ENCODE measurements at places on chromosomes 3 and 15.

DNA sequence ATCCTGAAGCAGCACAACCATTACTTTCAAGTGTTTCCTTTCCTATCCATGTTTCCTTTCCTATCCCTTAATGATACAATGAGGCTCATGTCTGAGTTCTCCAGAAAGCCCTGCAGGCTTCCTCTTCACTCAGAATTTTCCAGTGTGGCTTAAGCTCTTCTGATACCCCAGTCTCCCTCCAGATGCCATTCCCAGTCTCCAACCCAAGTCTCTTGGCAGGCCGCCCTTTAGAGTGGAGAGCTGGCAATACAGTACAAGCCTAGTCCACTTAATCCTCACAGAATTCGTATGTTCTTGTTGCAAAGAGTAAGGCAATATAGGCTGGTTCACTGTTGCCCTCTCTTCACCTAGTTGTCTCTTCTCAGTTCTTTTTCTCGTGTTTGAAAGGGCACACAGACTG lies 503.9 kb upstream of the MDFIC2 start:
- no peak for DNase-seq

GRCh38 chr15:85980946-85981345 lies 98.7 kb upstream of the AGBL1 start:
- no peak for DNase-seq

- DNase-seq: no peak
Observed at GRCh38 chr3:150544726-150545125, 1.6 kb downstream of the SERP1 start.

DNA sequence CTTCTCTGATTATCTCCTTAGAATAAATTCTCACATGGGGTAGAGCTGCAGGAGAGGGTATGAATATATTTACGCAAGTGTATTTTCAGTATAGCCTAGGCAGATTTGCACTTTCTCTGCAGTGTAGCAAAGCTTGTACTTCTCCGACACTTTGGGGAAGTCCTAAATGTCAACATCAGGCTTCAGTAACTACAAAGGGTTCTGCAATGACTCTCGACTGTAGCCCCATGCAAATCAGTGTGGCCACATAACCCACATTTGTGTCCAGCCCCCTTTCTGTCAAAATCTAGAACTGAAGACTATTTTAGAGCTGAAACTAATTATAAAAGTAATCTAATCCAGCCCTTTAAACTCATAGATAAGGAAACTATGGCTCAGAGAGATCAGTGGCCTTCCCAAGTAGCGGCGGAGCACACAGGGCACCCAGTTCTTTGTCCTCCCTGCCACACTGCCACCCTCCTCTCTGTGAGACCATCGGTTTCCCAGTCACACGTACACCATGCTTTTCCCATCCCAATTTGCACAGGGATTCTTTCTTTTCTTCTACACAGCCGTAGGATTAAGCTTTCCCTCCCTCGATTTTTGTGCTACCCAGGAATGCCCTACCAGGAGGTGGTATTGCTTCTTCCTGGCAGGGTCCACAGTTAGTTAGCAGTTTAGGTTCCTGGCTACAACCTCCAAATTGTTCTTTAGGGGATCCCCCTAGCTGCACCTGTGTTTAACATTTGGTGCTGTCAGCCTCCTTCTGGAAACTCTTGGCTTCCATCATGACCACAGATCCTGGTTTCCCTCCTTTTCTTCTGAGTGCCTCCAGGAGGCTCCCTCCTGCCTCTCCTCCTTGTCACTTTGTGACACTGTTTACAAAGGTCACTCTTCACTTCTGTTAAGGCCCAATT lies 22.9 kb downstream of the MRAS start:
- peak; percentile 91 for DNase-seq

DNA sequence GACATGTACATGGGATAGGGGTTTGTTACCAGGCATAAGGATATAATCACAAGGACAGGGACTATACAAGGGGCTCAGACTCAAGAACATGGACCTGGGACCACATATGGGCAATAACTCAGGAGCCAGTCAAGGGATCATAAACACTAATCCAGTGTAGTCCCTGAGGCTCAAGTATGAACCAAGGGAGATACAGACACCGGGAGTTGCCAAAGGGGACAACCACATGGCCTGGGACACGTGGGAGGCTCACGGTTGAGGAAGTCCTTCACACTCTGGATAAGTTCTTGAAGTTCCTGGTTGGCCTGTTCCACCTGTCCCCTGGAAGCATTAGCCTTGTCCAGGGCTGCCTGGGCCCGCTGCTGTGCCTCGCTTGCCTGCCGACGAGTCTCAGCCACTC lies 1.8 kb upstream of the USP19 start:
- no peak for DNase-seq

GRCh38 chr3:26621906-26622620 lies 509 bp upstream of the LRRC3B start:
- DNase-seq: no peak

DNA sequence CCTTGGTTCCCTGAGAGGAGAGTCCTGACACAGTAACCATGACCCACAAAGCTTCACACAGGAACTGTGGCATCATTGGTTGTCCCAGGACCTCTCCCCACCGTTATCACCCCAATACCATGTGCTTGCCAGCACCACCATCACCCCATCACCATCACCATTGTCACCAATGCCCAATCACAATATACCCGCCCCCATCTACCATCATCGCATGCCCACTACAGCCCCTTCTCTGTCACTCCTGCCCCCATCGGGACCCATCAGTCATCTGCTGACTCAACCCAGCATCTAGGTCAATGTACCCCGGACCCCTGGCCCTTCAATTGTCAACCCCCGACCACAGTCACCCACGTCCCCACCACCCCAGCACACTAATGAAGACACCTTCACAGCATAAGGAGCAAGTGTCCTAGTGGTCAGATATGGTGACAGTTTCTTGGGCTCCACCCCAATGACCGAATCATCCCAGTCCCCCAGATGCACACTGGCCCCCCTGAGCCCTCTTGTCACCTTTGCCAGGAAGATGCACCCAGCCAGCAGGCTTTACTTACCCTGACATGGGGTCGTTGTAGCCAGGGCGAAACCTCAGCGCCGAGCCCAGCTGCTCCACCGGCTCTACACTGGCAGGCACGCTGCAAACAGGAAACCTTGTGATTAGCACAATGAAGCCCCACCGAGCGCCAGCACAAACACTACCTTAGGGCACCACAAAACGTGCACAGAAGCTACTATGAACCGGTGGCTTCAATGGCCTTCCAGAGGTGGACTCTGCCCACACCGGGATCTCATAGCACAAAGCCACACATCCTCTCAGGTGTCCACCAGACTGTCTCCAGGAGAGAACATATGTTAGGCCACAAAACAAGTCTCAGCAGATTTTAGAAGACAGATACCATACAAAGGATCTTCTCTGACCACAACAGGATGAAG lies 25.1 kb downstream of the SHISA5 start:
- peak; percentile 89 for DNase-seq

- DNase-seq: no peak
Observed at GRCh38 chr15:79682285-79682684, 214.5 kb downstream of the MTHFS start.

DNA sequence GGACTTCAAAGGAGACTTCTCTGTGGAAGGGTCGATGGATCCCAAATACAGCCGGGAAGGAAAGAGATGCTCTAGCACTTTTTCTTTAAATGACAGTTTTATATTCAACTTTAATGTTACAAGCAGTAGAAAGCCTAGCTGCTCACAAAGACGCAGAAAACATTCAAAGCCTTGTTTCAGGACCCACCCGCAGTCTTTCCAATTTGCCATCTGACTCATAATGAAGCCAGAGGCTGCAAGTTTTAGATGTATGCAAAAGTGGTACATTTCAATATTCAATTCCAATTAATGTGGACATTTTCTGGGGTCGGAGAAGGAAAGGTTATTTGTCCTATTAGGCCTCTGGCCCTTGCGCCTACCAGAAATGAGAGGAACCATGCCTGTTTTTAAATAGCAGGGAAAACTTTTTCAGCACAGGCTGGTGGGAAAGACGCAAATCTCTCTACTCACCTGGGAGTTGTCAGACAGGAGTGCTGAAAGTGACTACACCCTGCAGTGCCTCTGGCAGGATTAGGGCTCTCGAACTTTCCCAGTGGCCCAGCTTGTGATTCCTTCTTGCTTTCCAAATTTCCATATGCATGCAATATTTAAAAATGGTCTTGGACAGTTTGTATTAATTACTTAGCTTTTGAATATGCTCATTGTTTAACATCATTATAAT lies 117.4 kb upstream of the MBNL1 start:
- no peak for DNase-seq

DNA sequence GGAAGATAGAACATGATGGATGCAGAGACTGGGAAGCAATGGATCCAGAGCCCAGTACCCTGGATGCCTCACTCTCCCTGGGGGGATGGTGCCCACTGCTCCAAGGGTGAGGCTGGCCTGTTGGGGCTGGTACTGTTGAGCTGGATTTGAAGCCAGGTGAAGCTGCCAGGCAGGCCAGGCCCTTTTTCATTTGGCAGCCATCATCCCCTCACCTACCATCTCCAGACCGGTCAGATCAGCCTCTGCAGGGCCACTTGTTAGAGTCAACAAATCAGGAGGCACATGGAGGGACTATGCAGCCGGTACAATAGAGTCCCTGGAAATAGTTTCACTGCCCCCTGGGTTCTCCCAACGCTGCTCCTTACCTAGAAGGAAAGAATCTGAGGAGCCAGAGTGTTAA lies 5.9 kb downstream of the MAPKAPK3 start:
- no peak for DNase-seq

- peak; percentile 34 for DNase-seq
Observed at GRCh38 chr3:114721864-114722263, 425.2 kb downstream of the ZBTB20 start.

- no peak for DNase-seq
Observed at GRCh38 chr3:152458376-152459117, 189.8 kb downstream of the MBNL1 start.

- no peak for DNase-seq
Observed at GRCh38 chr3:39339086-39339485, 9.6 kb downstream of the CCR8 start.

DNA sequence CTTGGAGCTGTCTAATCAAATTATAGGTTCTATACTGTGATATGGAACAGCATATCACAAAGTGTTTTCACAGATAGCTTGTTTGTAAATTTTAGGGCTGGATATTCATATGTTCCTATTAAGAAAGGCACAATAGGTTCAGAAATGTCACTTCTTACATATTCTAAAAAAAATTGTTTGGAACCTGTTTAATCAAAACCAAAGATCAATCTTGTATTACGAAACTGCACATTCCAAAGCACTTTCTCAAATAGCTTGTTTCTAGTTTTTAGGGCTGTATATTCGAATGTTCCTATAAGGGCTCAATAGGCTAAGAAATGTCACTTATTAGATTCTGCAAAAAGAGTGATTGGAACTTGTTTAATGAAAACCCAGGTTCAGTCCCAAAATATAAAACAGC lies 67.4 kb upstream of the OSBPL11 start:
- no peak for DNase-seq

DNA sequence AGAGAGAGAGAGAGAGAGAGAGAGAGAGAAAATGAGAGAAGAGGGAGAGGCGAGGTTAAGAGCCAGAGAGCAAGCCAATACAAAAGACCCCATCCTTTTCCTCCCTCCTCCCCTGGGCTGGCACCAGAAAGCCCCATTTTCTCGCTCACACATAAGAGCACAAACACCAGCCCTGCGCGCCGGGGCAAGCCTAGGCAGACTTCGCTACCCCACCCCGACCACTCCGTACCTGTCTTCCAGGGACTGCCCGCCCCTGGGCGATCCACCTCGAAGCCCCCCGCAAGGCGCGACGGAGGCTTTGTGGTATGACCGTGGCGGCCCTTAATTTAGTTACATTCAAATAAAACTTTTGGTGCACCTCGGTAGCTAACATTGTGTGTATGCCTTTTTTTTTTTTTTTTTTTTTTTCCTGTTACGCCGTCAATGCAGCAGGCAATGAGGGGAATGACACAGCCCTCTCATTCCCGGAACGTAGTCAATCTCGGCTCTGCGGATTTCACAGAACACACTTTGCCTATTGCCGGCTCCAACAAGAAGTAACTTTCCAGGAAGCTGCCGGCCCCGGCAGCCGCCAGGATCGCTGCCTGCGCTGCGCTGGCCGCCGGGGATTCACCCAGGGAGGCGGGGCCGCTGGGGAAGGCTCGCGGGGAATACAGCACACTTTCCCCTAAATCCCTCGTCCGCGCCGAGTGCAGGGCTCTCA lies 7.7 kb downstream of the BCL6 start:
- no peak for DNase-seq

GRCh38 chr15:68377766-68378165 lies 54.2 kb downstream of the ITGA11 start:
- no peak for DNase-seq

DNA sequence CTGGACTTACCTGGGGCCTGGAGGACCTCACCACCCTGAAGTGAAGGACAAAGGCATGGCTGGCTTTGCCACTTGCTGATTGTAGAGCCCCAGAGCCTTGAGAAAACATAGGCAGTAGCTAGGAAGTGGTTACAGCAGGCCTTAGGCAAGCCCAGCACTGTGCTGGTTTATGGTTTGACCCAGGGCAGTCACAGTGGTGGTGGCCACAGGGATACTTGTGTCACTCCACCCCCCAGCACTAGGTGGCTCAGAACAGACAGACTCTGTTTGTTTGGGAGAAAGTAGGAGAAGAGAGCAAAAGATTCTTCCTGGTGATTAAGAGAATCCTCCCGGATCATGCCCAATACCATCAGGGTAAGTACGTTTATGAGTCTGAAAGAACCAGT lies 13.2 kb upstream of the COL8A1 start:
- DNase-seq: peak; percentile 70

- DNase-seq: no peak
Observed at GRCh38 chr3:42403737-42404136, 6.7 kb downstream of the LYZL4 start.

GRCh38 chr15:92853222-92853621 lies 46.9 kb upstream of the CHD2 start:
- DNase-seq: no peak

- no peak for DNase-seq
Observed at GRCh38 chr3:141086188-141086587, 35.0 kb downstream of the SPSB4 start.

GRCh38 chr3:187922704-187923416 lies 177.6 kb upstream of the BCL6 start:
- no peak for DNase-seq

GRCh38 chr3:73451301-73451944 lies 173.3 kb downstream of the PDZRN3 start:
- DNase-seq: peak; percentile 85

GRCh38 chr15:52252781-52253180 lies 42.8 kb downstream of the MYO5C start:
- no peak for DNase-seq

GRCh38 chr3:63900459-63900858 lies 11.7 kb downstream of the SCAANT1 start:
- DNase-seq: no peak

DNA sequence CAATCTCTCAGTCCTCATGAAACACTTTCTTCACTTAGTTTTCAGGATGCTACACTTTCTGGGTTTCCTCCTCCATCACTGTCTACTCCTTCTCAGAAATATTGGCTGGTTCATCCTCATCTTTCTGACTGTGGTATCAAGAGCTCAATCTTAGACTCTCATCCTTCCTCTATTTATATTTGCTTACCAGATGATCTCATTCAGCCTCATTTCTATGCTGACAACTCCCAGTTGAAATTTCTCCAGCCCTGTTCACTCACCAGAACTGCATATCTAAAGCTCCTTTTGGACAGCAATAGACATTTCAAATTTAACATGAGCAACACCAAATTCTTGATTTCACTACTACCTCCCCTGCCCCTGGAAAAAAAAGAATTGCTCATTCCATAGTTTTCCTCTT lies 48.0 kb upstream of the FBN1 start:
- DNase-seq: no peak

- no peak for DNase-seq
Observed at GRCh38 chr3:48084929-48085328, 68.7 kb upstream of the MAP4 start.

GRCh38 chr3:61858054-61858453 lies 296.7 kb downstream of the PTPRG start:
- no peak for DNase-seq

- peak; percentile 81 for DNase-seq
Observed at GRCh38 chr15:48330855-48331795, at the start of gene DUT. Gene DUT, plus strand, starts transcription at chr15:48331429. Its CDS starts 87 bp downstream, at chr15:48331516.

All from MM.1S (cell line).